ENCODE measurements at places on chromosomes 13 and 19.

DNA sequence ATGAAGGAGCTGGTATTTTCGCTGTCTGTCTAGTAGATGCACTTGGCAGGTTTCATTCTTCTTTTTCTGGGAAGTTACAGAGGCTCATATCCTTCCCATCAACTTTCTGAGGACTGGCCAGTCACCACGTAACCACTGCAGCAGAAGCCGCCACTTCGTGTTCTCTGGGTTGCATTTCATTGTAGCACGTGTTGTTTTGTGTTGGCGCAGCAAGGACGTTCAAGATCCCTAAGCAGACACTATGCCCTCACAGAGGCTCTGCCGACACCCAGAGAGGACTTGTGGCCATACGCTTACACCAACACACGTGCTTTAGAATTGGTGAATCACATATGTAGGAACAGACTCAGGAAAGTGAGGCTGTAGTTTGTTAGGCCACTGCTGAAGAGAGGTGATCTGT lies 42.2 kb upstream of the TEX29 start:
- DNase-seq: no peak

- no peak for DNase-seq
These were observed 1007.2 kb downstream of the PCDH9 start for GRCh38 chr13:66222926-66223325.

GRCh38 chr13:108700422-108701170 lies 71.2 kb downstream of the MYO16 start:
- no peak for DNase-seq

GRCh38 chr13:46698014-46698413 lies 98.9 kb downstream of the ESD start:
- no peak for DNase-seq

DNA sequence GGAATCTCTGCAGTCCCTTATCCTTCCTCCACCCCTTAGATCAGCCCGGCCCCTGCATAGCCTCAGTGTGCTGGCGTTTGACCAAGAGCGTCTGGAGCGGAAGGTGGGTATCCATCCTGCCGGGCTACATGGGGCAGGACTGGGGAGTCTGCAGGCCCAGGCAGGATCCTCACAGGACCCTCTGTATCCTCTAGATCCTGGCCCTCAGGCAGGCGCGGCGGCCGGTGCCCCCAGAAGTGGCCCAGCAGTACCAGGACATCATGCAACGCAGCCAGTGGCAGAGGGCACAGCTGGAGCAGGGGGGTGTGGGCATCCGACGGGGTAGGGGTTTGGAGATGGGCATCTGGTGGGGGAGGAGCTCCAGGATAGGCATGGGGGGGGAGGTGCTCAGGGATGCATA lies 8.9 kb downstream of the PODNL1 start:
- DNase-seq: no peak

- no peak for DNase-seq
These were observed 9.3 kb upstream of the FRY start for GRCh38 chr13:32022311-32022710.

- no peak for DNase-seq
These were observed 78.9 kb upstream of the ANKRD10 start for GRCh38 chr13:110993788-110994187.

DNA sequence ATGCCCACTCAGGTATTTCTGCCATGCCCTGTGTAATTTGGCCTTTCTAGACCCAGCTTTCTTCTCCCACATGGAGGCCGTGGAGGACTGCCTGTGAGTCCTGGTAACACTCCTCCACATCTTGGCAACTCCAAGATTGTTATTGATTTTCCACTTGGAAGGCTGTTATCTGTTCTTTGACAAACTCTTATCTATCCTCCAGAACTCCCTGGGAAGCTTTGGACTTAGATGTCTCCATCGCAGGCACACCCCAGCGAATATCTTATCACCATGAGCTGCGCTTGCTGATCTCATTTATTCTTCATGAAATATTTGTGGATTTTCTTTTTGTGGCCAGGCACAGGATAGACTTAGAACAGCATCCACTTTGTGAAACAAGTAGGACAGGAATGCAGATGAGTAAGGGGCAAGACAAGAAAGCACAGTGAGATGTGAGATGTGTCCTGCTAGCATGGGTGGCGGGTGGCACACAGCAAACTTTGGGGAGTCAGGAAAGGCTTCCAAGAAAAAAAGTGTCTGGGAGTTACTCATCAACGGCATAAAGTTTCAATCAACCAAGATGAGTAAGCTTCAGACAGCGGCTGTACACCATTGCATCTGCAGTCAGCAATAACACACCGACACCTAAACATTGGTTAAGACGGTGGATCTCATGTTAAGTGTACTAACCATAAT lies 84.5 kb upstream of the IRS2 start:
- DNase-seq: no peak

DNA sequence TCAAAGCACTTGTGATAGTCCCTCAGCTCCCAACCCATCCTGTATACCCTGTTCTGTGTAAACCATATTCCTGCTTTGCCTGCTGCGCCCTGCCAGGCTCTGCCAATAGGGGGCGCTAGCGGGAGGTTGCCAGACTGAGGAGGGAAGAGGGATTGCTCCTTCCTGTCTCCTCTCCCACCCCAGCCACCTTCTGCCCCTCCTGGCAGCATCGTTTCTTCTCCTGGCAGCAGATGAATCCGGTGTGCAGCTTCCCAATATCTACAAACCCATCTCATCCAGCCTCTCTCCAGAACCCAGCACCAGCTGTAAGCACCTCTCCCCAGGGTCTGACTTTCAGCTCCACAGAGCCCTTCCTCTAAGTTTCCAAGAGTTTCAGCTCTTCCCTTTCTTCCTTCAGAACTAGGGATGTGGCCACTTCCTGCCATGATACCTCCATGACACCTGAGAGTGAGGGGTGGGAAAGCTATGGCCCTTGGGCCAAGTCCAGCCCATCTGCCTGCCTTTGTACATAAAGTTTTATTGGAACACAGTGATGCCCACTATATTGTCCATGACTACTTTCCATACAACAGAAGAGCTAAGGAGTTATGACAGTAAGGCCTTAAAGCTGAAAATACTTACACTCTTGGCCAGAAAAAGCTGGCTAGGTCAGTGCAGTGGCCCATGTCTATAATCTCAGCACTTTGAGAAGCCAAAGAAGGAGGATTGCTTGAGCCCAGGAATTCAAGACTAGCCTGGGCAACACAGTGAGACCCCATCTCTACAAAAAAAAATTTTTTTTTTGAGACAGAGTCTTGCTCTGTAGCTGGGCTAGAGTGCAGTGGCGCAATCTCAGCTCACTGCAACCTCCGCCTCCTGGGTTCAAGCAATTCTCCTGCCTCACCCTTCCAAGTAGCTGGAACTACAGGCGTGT lies 34.5 kb upstream of the ATP1A3 start:
- DNase-seq: peak; percentile 57

DNA sequence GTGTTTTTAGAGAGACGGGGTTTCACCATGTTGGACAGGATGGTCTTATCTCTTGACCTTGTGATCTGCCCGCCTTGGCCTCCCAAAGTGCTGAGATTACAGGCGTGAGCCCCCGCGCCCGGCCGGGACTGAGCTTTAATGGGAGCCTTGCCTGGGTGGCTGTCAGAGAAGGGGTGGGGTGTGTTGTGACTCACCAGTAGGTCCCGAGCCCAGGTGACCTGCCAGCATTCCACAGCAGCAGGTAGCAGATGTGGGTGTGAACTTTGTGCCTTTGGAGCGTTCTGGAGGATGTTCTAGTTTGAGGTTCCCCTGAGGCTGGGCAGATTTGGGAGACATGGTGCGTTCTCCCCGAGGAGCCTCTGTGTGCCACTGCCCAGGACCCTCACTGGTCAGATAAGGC lies 7.1 kb upstream of the EPN1 start:
- DNase-seq: no peak

DNA sequence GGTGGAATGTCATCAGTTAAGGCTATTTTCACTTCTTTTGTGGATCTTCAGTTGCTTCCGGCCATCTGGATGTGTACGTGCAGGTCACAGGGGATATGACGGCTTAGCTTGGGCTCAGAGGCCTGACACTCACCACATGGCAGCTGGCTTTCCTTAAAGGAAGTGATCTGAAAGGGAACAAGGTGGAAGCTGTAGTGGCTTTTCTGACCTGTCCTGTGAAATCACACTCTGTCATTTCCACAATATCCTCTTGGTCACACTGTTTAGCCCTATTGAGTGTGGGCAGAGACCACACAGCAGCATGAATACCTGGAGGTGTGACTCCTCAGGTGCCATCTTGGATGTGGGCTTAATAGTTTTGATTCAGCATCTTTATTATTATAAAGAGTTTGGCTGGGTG lies 4.5 kb upstream of the BAX start:
- no peak for DNase-seq

GRCh38 chr19:615619-616018 lies 17.7 kb downstream of the POLRMT start:
- no peak for DNase-seq
